NCI-H82 (cell line): ENCODE measurements at places on chromosomes 6 and 20.

- DNase-seq: no peak
Observed at GRCh38 chr6:152351742-152352141, 285.4 kb downstream of the SYNE1 start.

GRCh38 chr20:63036291-63036690 lies 29.5 kb upstream of the BHLHE23 start:
- DNase-seq: peak; percentile 48

GRCh38 chr20:57840504-57841296 lies 130.9 kb upstream of the PMEPA1 start:
- DNase-seq: no peak

GRCh38 chr6:38901802-38902522 lies 146.6 kb upstream of the GLP1R start:
- DNase-seq: no peak

DNA sequence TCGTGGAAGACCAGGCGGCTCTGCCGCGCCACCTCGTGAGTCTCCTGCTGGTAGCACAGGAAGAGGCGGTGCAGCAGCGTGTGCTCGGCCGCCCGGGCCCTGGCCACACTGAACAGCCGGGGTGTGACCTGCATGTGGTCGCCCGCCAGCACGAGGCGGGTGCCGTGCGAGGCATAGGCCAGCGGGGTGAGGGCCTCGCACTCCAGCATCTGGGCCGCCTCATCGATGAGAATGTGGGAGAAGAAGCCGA lies 7.0 kb downstream of the HELZ2 start:
- peak; percentile 38 for DNase-seq

DNA sequence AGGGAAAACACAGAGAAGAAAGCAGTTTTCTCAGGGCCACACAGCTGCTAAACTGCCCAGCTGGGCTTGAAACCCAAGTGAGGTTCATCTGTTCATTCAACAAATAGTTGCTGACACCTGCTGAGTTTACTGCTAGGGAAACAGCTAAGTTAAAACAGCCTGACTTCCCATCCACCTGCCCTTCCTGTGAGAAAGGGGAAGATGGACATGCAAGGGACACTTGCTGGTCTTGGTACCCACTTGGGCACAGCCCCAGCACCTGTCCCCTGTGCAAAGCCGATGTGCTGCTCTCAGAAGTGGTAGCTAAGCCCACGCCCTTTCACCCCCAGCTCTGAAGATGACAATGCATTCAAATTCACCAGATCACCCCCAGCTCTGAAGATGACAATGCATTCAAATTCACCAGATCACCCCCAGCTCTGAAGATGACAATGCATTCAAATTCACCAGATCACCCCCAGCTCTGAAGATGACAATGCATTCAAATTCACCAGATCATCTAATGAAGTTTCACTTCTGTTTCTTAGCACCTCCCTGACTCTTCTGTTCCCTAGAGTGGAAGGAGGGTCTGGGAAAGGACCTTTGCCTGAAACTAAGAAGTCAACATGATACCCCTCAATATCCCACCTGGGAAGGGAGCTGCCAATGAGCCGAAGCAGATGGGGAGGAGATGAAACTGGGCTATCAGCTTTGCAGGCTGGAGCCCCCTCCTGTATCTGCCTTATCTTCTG lies 46.0 kb upstream of the TOP1 start:
- no peak for DNase-seq
